Stimulated activated naive CD4-positive, alpha-beta T cell treated with Interleukin-2 at 50 U/mL for 16 hours (primary cell): ENCODE measurements at places on chromosomes 6 and 20.

DNA sequence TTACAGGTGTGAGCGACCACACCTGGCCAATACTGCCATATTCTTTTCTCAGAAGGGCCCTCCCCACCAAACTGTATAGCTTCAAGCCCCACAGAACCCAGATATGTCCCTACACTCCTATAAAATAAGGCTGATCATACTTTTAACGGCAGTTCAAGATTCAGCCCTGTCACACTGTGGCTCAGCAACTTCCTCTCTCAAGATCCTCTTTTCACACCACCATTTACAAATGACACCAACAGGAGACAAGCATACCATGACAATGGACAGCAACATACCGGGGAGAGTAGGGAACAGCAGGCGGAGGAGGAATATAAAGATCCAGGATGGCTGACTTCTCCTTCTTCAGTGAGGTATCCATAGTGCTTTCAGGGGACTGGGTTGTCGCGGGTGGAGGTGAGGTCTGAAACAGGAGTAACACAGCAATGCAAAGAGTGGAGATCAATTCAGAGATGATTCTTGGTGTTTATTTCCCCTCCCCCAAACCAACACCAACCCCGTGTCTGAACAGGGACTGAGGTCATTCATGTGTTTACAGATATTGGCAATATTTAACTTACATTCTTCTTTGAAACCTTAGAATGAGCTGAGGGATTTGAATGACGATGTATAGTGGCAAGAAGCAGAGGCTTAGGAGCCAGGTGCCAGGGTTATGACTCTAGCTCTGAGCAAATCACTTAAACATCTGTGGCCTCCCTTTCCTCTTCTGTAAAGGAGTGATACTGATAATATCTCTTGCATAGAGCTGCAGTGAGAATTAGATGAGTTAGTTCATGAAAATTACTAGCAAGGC, 57.6 kb upstream of the IPCEF1 start:
- DNase-seq, result no peak

GRCh38 chr20:10468340-10468845, 33.3 kb downstream of the SLX4IP start:
- no peak for DNase-seq

DNA sequence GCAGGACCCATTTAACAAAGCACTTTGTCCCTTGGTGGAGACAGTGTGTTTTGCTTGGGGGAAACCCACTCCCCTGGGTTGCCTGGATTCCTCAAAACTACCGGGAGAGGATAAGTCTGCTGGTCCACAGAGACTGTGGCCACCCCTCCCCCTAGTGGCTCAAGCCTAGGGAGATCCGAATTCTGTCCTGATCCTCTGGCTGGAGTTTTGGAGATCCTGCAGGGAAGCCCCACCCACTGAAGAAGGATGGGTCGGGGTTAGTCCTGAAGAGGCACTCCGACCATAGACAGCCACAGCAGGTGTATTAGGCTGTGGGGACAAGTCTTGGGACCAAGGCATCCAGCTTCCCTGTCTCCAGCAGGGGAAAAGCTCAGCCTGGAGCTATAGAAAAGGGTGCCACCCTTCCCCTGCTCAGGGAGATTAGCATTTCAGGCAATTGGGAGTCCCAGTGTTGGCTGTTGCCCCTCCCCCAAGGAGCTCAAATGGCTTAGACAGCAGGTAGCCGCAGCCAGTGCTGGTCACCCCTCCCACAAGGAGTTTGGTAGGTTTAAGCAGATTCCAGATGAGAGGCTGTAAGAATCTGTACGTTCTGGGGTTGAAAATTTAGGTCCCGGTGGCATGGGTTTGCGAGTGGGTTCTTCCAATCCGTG, 750.0 kb downstream of the TBC1D32 start:
- DNase-seq, result no peak

GRCh38 chr6:111606620-111607115, 990 bp upstream of the TRAF3IP2 start:
- no peak for DNase-seq

DNA sequence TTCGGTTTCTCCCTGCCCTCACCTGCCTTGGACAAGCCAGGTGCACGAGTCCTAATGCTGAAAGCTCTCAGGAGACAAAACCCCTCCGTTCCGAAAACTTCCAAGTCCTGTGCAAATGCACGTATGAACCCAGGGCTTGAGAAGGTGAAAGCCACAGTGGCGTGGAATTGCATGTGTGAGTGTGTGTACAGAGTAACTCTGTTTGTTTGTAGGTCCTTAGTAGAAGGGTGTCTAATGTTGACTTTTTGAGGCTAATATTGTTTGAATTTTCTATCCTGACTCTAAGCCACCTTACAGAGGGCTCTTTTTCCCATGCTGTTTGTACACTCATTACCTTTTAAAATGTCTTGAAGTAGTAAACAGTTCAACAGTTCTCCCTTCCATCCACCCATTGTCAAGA, 129.1 kb downstream of the FOXA2 start:
- no peak for DNase-seq
